ENCODE measurements at places on chromosomes 2 and 18. TPM values are rescaled to one million over a fixed set of nuclear protein-coding genes. Genes with fewer than 3 reads are reported as not detected.

SLC14A1 gene
- total RNA-seq: 2.4 TPM

GAD1 gene
- 8.0 TPM for total RNA-seq

IGFBP2 gene
- 24.9 TPM for total RNA-seq

DNAH6 gene
- 0.23 TPM for total RNA-seq

GPR39 gene
- not detected for total RNA-seq

TUBB6 gene
- 13.0 TPM for total RNA-seq

ATP8B1 gene
- not detected for total RNA-seq

CRYGD gene
- not detected for total RNA-seq

FKBP1B gene
- total RNA-seq: 0.86 TPM

RMND5A gene
- total RNA-seq: 25.7 TPM

ODC1 gene
- 63.3 TPM for total RNA-seq

ANKRD29 gene
- 0.07 TPM for total RNA-seq
